ENCODE measurements at places on chromosomes 16 and 17. TPM values are rescaled to one million over a fixed set of nuclear protein-coding genes. Genes with fewer than 3 reads are reported as not detected.

- no peak for DNase-seq
These were observed 687.3 kb downstream of the CDH11 start for GRCh38 chr16:64434526-64435069.

DNA sequence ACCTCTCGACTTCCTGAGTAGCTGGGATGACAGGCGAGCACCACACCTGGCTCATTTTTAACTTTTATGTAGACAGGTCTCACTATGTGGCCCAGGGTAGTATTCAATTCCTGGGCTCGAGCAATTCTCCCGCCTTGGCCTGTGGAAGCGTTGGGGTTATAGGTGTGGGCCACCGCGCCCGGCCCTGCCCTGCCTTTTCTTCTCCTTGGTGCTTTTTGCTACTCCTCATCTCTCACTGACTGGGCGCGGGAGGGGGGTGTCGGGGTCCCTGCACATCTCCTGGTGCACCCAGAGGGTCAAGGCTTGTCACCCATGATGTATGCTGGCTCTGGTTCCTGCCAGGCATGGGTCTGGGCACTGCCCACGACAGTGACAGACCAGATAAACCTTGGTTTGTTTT is 2.9 kb downstream of the MCRIP2 start:
- no peak for DNase-seq

DNA sequence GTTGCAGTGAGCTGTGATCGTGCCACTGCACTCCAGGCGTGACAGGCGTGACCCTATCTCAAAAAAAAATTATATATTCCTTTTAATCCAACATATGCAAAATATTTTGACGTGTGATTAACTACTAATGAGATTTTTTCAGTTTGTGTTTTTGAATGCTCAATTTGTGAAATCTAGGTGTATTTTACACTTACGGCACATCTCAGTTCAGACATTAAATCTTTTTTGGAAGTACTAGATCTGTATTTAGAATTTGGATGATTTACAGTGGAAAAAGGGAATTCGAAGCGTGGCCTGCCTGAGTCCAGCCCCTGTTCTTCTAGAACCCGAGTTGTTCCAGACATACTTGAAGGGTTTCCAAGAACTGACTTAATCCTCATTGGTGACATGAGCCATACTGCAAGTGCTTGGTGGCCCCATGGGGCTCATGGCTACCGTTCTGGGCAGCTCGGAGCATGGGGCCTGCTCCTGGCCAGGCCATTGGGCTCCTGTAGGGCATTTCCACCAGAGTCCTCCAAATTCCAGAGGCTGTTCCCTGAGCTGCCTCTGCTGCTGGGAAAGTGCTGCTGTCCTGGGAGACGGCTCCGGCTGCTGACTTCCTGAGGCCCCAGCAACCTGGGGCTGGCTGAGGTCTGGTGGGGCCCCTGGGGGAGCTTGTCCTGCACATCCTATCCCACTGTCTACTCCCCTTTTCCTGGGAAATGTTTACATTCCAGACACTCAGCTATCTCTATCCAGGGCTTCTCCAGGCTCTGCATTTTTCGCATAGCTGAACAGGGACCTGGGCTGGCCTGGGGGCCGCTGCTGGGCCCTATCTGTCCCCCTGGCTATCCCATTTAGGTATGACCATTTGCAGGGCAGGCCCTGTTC is 27.2 kb downstream of the LLGL2 start:
- no peak for DNase-seq

Gene ADAD2
- total RNA-seq = not detected

- DNase-seq = no peak
These were observed 38.3 kb upstream of the CARMIL2 start for GRCh38 chr16:67606632-67607031.

Gene CCL1
- total RNA-seq = not detected

Gene ACSM2A
- total RNA-seq = not detected

DNA sequence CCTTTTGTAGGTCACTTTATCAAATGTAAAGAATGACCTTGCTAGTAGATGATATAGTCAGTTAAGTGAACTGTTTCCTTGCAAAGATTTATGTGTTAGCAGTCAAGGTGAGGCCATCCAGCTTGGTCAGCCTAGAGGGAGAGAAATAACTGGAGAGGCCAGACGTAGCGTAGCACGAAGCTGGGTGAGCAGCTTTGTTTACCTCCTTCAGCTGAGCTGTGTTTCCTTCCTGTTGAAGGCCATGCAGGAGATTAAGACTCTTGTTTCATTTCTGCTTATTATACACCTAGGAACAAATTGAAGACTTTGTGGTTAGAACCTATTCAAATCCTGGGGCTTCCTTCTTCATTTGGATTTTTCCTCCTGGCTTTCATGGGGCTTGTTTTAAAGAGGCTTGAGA is 267.1 kb downstream of the PHKB start:
- no peak for DNase-seq

DNA sequence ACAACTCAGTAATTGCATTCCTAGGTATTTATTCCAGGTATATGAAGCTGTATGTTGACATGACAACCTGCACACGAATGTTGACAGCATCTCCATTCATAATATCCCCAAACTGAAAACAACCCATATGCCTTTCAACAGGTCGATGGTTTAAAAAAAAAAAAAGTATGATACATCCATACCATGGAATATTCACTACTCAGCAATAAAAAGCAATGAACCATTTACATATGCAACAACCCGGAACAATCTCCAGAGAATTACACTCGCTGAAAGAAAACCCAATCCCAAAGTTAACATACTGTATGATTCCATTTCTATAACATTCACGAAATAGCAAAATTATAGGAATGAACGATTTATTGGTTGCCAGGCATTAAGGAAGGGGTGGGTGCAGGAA is 53.3 kb upstream of the DNAH9 start:
- no peak for DNase-seq

GRCh38 chr17:78281249-78281845 is 49.9 kb downstream of the TMEM235 start:
- DNase-seq = no peak

GRCh38 chr16:85759136-85759535 is 8.2 kb upstream of the C16orf74 start:
- no peak for DNase-seq

- no peak for DNase-seq
These were observed 3.9 kb downstream of the KRT12 start for GRCh38 chr17:40862985-40863733.

DNA sequence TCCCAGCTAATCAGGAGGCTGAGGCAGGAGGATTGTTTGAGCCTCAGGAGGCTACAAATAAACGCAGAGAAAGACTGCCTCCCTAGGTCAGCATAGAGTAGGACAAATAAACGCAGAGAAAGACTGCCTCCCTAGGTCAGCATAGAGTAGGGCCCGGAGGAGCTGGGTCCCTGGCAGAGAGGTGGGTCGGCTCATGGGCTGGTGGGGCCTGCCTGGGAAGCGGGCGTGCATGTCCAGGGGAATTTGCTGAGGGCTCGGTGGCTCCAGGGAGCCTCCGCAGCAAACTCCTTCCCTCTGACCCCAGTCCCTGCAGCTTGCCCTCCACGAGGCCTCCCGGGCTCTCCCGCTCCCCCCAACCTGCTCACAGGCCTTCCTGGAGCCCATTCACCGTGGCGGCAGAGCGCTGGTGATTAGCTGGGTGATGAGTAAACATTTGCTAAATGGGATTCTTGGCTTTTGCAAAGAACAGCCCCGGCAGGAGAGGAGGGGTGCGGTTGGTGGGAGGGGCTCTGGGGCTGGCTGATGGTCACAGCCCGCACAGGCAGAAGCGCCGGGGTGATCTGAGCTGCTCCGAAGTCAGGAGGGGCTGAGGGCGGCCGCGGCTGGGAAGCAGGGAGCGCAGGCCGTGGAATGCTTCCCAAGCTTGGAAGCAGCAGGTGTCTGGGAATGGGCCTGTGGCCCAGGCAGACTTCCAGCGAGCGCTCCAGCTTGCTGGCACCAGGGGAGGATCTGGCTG is 93.1 kb downstream of the RTN4RL1 start:
- DNase-seq = no peak

GRCh38 chr17:76529224-76530094 is 8.1 kb downstream of the CYGB start:
- no peak for DNase-seq

- no peak for DNase-seq
These were observed 27.7 kb downstream of the TPSG1 start for GRCh38 chr16:1197237-1197866.

Gene HBA2
- total RNA-seq = not detected

Gene DLX4
- total RNA-seq = 0.14 TPM

DNA sequence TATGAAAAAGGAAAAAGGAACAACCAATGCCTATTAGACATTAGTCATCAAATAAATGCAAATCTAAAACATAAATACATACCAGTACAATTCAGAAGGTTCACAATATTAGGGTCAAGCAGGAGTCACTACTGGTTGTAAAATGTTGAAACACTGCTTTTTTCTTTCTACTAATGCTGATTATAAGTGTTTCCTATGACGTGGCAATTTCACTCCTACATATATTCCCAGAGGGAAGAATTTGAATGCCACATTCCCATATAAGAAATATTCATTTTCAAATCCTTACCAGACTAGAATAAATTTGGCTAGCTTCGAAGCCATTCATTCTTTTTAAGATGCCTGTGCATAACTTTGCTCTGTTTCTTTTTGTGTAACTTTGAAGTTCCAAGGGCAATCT is 2.6 kb upstream of the KRTAP9-2 start:
- no peak for DNase-seq

- peak; percentile 36 for DNase-seq
These were observed 42.5 kb downstream of the GOSR1 start for GRCh38 chr17:30519707-30520106.

GRCh38 chr17:38354466-38354865 is 2.8 kb downstream of the SOCS7 start:
- DNase-seq = no peak

Gene MPV17L
- 1.3 TPM for total RNA-seq

DNA sequence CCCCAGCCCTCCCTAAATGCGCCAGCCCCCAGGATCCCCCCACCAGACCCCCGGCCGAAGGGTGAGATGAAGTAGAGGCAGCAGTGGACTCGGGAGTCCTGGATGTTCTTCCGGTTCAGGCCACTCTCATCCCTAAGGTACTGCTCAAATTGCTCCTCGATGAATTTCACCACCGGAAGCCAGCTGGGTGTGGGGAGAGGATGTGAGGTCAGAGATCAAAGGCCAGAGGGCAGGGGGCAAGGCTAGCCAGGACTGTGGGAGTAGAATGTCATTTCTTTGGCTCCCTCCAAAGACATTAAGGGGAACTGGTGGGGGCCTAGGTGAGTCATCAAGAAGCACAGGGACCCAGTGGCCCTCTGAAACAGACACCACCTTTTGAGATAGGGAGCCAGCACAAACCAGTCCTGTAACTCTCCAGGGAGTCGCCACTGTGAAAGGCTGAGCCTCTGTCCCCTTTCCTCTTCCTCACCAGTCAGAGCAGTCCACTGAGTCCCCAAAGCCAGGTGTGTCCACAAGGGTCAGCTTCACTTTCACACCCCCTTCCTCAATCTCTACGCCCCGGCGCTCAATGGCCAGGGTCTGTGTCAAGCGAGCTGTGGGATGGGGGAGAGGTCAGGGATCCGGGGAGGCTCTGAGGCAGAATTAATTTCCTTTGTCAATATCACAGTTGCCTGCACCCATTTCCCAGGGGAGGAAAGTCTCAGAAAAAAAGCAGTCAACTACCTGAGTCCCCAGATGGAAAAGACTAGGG is 895 bp downstream of the SEPTIN1 start:
- DNase-seq = no peak

GRCh38 chr16:9092282-9092977 is 986 bp downstream of the HAPSTR1 start:
- DNase-seq = no peak

DNA sequence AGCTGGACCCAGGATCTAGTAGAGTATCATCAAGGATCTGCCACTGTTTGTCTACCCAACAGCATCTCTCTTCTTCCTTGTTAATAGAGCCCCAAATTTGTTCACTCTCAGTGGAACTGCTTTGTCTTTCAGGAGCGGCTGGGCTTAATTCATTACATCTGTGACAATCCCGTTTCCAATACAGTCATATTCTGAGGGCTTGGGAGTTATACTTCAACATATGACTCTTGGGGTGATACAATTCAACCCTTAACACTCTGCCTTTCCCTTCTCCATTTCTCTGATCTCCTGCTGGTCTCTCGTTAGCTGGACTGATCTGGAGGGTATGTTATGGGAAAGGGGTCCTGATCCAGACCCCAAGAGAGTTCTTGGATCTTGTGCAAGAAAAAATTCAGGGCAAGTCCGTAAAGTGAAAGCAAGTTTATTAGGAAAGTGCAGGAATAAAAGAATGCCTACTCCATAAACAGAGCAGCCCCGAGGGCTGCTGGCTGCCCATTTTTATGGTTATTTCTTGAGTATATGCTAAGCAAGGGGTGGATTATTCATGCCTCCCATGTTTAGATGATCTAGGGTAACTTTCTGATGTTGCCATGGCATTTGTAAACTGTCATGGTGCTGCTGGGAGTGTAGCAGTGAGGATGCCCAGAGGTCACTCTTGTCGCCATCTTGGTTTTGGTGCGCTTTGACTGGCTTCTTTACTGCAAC is 42.4 kb downstream of the IQCK start:
- DNase-seq = no peak

- peak; percentile 43 for DNase-seq
These were observed 13.5 kb upstream of the ABAT start for GRCh38 chr16:8660841-8661301.

DNA sequence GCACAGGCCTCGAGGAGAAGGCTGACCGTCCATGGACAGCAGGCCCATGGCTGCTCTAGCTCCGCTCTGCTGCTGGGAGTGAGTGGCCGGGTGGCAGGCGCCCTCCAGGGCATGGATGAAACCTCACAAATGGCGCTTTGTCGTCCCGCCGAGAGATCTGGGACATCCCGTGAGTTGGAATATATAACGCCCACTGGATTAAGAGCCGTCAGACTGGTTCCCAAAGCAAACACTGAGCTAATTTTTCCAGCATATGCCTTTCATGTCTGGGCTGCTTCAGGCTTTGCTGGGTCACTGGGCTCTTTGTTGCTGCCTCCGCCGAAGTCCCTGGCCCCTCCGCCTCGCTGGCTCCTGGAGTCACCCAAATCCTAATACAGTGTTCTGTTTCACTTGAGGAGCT is 266.3 kb downstream of the FOXL1 start:
- no peak for DNase-seq

DNA sequence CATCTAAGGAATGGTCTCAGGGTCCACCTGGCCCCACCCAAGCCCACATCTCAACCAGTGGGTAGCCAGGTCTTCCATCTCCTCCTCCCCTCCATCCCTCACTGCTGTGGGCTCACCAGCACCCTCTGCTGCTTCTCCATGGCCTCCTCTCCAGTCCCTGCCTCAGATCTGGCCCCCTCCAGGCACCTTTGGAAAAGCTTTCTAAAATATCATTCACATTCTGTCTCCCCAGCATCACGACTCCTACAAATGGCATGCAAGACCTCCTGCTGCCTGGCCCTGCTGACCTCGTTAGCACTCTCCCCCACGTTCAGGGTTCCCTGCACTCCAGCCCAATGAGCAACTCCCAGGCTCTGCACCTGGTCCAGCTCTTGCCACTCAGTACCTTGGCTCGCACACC is 13.7 kb downstream of the GLP2R start:
- DNase-seq = no peak

GRCh38 chr16:48503336-48503735 is 106.6 kb downstream of the N4BP1 start:
- no peak for DNase-seq

Measured in foreskin keratinocyte (primary cell).